ENCODE measurements at places on chromosomes 1 and 21. TPM values are rescaled to one million over a fixed set of nuclear protein-coding genes. Genes with fewer than 3 reads are reported as not detected.

Gene ADAMTS1
- 7.1 TPM for total RNA-seq

Gene APOBEC4
- total RNA-seq = not detected

Gene ATP1B1
- 10.9 TPM for total RNA-seq

Gene TFF1
- not detected for total RNA-seq

Gene MXRA8
- 0.25 TPM for total RNA-seq

Gene PGBD5
- total RNA-seq = not detected

Gene CD2
- 495 TPM for total RNA-seq

Gene OR2L3
- not detected for total RNA-seq

Gene SPTA1
- not detected for total RNA-seq

Gene OR2T34
- total RNA-seq = not detected

Gene STUM
- not detected for total RNA-seq

Gene CR2
- not detected for total RNA-seq

Gene GJA9
- total RNA-seq = not detected

Gene KRTAP12-2
- not detected for total RNA-seq

Gene HES2
- 1.1 TPM for total RNA-seq

Gene MAP3K7CL
- 5.1 TPM for total RNA-seq

Gene C1orf21
- 5.8 TPM for total RNA-seq

Gene ACTA1
- total RNA-seq = 0.15 TPM

Gene OR10Z1
- total RNA-seq = not detected

Gene UMODL1
- not detected for total RNA-seq

Gene SPRR2G
- total RNA-seq = not detected

Gene SPRR4
- total RNA-seq = not detected

Gene ZC3H12A
- 58.3 TPM for total RNA-seq

Gene FCAMR
- total RNA-seq = 0.15 TPM

Gene ZSWIM5
- 0.17 TPM for total RNA-seq

Gene COL8A2
- total RNA-seq = not detected

Gene NPL
- 2.6 TPM for total RNA-seq

Gene MAGI3
- total RNA-seq = 5.5 TPM

Gene TAF13
- total RNA-seq = 33.9 TPM

Gene AMPD2
- 93.2 TPM for total RNA-seq

Gene NEXN
- total RNA-seq = 1.3 TPM

Gene IFI6
- total RNA-seq = 267 TPM

Gene IGSF9
- not detected for total RNA-seq

Gene AGO4
- 16.6 TPM for total RNA-seq

Gene FMO1
- total RNA-seq = not detected

Gene MSH4
- 0.41 TPM for total RNA-seq

Gene CCDC181
- total RNA-seq = not detected

Gene CNR2
- total RNA-seq = 0.05 TPM

Gene FGR
- 0.22 TPM for total RNA-seq

Gene CD1B
- not detected for total RNA-seq

Gene S100A7
- not detected for total RNA-seq

Gene ALPL
- not detected for total RNA-seq

Gene TNNI3K
- total RNA-seq = not detected

Gene DCST1
- total RNA-seq = not detected

Gene IL12RB2
- total RNA-seq = 159 TPM

Gene DRAXIN
- 0.10 TPM for total RNA-seq

Gene NBPF12
- total RNA-seq = 22.8 TPM
